ENCODE measurements at places on chromosomes 6 and 20.
A peak's percentile ranks its signal among the peaks of the same experiment; 100 is the strongest.

- DNase-seq = no peak
These were observed 103.7 kb downstream of the MYO6 start for GRCh38 chr6:75852721-75853120.

DNA sequence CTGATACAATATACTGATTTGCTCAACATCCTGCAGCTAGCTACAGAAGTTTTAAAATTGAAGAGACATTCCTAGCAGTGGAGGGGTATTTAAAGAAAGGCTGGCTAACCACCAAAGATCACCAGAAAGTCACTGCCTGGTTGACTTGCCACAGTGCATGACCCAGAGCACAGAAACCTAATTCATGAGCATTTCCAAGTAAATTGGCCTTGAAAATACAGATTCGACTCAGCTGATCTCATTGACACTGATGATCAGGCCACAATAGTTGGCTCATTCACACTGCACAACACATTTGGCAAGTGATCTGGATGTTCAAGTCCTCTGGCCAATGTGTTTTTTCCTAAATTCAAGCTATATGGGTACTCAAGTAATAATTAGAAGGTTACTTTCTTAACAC, 13.3 kb upstream of the TDRD6 start:
- DNase-seq = no peak

DNA sequence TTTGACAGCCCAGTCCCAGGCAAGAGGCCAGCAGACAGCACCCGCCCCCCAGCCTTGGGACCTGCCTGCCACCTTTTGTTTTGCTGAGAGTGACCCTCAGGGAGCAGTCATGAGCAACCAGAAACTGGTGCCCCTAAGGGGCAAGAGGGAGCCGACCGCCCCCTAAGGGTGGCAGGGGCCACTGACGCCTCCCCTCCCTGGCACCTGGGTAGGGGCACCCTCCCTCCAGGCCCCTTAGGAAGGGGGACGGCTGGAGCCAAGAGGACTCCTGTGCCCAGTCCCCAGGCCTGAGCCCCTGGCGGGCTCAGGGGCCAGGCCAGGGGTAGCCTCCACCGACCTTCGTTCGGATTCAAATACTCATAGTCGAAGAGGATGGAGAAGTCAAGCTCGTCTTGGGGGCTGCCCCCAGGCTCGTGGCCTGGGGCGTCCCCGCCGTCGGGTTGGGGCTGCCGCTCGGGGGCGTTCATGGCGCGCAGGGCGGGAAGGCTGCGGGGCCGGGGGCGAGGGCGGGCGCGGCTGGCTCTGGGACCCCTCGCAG, 417 bp downstream of the NFATC2 start:
- DNase-seq = no peak

DNA sequence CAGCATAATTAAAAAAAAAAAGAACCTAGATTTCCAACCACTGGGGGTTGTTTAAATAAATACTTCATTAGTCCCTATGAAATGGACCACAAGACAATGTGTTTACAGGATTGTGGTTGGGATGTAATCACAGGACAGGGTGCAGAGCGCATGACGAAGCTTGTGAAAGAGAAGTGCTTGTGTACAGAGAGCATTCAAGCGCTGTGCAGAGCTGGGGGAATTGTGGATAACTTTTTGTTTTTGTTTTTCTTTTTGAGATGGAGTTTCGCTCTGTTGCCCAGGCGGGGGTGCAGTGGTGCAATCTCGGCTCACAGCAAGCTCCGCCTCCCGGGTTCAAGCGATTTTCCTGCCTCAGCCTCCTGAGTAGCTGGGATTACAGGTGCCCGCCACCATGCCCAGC, 22.3 kb downstream of the LAMA5 start:
- no peak for DNase-seq

DNA sequence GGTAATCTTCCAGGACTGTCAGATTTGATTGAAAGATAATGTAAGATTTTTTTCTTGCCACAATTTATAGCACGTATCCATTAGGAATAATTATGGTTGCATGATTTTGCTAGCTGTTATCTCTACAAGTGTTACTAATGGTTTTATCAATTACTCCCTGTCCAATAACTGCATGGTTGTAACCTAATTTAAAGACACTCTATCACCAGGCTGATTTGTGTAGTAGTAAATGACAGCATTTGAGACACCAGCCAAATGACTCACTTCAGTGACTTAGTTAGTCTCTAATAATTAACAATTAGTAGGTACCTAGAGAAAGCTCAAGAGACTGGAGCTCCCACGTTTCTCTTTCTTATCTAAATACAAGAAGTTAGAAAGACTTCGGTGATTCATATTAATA, 453.8 kb upstream of the POU3F2 start:
- DNase-seq = no peak

DNA sequence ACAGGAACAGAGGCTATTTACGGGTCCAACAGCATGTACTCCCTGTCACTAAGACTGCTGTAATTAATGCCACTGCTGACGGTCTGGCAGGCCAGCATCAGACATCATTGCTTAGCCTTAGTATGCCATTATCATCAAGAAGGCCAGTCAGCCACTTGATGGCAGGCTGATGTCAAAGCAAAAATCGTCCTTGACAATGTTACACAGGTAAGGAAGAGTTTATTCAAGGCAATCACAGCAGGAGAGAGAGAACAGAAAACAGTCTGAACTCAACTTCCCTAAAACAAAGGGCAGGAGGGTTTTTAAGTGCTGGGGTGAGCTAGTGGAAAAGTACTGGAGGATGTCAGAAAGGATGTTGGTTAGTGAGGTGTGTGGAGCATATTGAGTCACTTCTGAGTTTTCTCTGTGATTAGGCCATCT, 25.1 kb downstream of the FKBP1C start:
- DNase-seq = no peak

GRCh38 chr6:568954-569523, 87.9 kb downstream of the HUS1B start:
- no peak for DNase-seq

DNA sequence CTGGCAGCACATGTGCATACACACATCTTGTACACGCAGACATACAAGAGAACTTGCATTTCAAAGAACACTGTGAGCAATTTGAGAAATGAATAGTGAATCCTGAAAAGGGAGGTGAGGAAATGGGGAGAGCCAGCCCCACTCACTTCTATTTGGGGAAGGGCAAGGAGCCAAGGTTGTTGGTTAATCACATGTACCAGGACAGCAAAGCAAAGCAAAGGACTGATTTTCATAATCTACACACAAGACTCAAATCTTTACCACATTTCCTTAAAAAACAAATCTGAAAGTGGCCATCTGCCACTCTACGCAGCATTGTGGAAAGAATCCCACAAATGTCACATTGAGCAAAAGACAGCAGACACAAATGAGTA, 35.0 kb upstream of the KIF16B start:
- DNase-seq = no peak

GRCh38 chr6:66226109-66226508, 519.1 kb upstream of the EYS start:
- DNase-seq = no peak

- no peak for DNase-seq
These were observed 255.6 kb downstream of the MAFB start for GRCh38 chr20:40433341-40433861.

DNA sequence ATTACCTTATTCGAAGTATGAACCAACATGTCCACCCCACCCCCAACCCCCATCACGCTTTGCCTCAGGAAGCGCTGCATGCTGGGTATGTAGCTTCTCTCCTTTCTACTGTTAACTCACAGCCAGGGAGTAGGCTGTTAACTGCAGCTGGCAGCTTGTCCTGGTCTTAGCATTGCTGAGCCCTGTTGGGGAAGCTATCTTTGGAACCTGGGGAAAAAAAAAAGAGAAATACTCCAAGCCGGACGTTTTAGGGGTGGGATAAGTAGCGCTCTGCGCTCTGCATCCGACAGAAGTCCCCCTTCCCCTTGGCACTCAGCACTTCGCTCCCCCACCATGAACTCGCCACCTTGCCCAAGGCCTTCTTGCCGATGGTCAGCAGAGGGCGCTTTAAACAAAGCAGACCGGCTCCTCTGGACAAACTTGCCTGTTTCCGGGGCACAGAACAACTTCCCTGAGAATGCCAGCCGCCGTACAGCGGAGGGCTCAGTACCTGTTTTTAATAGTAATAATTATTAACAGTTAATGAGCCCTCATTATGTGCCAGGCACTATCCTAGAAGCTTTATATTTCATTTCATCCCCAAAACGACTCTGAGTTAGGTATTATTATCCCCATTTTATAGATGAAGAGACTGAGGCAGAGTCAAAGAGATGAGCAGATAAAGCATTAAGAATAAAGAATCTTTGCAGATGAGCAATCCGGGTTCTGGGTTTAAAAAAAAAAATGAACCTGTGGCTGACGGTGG, 35.2 kb upstream of the MDFI start:
- peak; percentile 86 for DNase-seq

DNA sequence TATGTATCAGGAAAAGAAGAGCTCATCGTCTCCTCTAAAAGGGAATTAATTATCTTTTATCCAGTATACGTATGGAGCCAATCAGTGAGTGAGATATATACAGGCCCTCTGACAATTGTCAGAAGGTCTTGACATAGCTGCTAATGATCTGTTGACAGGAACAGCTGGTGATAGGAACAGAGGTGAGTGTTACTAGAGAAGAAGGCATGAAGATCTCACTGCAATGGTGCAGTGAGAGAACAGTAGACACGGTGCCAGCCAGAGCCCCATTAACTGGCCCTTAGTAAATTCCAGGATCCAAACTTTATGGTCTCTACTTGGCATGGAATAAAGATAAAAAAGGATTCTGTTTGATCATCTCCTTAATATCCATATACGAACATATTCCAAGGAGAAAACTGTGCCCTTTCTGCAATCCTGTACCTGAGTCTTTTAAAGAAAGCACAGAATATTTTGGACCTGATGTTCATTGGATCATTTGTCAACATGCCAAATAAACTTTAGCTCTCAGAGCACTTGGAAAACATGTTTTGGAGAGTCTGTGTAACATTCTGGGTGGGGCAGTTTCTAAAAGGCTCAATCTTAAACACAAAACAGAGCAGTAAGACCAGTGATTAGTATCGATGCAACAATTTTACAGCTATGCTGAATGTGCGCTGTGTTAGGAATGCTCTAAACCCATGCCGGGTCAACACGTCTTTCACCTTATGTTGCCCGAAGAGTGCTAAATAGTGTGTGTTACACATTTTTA, 135.8 kb upstream of the CITED2 start:
- DNase-seq = peak; percentile 28

DNA sequence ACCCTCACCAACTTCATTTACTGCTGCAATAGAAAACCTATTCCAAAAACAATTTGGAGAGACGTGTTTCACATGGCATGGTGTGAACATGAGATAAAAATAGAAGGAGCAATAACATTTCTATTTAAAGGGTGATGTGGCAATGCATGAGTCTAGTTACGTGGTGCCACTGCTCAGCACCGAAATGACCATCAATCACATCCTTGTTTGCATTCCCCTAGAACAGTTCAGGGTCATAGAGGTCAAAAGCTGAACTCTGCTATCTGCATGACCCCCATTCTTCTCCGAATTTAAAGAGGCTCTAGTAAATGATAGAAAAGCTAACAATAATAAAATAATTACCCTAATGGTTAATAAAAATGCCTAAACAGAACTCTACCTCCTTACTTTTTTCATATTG, 29.5 kb downstream of the ROS1 start:
- DNase-seq = no peak

Measured in fibroblast of the aortic adventitia (primary cell).